Ureter (tissue), 1 donor: ENCODE measurements at places on chromosomes 5 and 9. TPM values are rescaled to one million over a fixed set of nuclear protein-coding genes. Genes with fewer than 3 reads are reported as not detected.

DNA sequence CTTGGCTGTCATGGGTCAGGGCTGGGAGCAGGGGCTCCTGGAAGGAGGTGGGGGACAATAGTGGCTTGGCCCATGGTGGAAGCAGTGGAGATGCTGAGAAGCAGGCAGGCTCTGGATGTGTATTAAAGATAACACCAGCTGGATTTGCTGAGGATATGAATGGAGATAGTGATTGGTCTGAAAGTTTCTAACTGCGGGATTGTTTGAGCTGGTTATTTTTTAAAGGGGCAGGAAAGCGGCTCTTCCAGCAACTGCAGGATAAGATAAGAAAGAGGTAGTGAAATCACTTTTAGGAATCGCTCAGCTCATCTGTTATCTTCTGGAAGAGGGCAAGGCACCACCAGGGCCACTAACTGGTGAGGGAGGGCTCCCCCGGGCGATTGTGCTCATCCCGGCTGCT, 125.5 kb downstream of the TENT4A start:
- no peak for DNase-seq

- no peak for DNase-seq
Measured at GRCh38 chr5:168721002-168721753, 142.0 kb upstream of the PANK3 start.

DNA sequence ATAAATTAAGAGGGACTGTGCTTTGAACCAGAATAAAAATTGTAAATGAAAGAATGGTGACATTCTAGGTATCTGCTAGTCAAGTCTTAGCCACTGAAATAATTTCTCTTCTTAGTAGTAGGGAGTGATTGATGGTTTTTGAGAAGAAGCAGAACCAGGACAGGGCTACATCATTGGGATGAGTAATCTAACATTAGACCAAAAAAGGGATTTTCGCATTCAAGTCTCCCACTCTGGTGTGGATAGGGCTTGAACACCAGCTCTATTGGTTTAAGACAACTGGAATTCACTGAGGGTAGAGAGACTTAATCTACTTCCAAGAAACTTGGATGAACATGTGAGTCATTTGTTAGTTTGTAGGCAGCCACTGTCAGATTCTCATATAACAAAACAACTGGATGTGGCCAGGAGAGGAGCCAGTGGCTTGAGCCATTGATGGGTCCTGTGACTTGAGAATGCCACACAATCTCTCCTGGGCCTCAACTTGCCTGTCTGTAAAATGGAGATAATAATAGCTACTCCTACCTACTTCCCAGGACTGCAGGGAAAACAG, 16.6 kb downstream of the FAT2 start:
- DNase-seq: no peak

The ARSI gene
- 0.65 TPM for total RNA-seq

The MYO10 gene
- total RNA-seq: 19.7 TPM

The SH3GL2 gene
- total RNA-seq: 1.2 TPM

The KIF20A gene
- 0.83 TPM for total RNA-seq
